Thymus (tissue), 14 donors: ENCODE measurements at places on chromosomes 11 and 22.

DNA sequence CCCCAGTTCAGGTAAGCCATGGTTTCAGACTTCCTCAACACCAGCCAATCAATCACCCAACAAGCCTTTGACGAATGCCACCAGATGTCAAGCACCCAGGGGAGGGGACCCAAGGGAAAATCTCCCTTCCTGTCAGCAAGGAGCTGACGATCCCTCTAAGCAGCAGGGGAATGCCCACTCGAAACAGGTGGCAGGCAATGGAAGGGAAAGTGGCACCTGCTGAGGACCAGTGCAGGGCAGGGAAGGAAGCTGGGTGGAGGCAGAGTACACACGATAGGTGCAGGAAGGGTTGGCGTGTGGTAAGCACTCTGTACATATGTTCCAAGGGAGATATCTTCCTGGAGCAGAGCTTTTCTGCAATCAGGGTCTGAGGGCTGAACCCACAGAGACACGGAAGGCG lies 11.7 kb upstream of the CREB3L1 start:
- no peak for DNase-seq

DNA sequence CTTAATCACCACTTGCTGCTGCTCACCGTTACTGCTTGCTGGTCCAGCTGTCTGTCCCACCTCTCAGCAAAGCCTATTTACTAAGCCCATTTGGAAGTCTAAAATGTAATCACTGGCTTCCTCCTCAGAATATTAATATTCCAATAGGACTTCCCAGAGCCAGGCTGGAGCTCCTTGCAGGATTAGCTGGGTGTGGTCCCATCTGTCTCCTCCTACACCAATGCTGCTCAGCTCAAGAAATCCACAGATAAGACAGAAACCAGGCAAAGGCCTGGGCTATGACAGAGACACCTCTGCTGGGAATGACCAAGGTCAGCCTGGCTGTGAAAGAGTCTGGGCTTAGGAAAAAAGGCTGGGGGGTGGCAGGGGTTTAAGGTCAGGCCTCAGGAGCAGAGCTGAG lies 317.8 kb downstream of the BUD13 start:
- DNase-seq: no peak

DNA sequence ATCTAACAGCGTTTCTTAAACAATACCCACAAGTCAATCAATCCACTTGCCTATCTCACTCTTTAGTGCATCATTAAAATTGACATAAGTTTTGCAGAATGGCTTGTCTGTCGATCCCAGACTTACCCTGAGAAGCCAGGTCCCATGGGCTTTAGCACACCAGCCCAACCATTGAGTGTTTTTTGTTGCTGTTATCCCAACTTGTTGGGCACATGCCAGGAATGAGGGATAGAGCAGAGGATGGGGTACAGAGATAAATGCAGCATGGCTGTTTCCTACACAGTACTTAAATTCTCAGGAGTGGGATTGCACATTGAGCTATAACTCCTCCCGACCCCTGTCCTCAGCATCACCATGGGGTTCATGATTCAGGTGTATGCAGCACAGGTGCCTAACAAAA lies 64.2 kb upstream of the RASSF10 start:
- no peak for DNase-seq

- DNase-seq: peak; percentile 32
Observed at GRCh38 chr22:48186146-48186790, 1423.8 kb downstream of the TBC1D22A start.

GRCh38 chr11:104547996-104548661 lies 350.1 kb downstream of the CASP12 start:
- DNase-seq: no peak

- DNase-seq: peak; percentile 32
Observed at GRCh38 chr22:42180349-42180842, 49.8 kb upstream of the CYP2D6 start.

- no peak for DNase-seq
Observed at GRCh38 chr11:36132940-36133339, 156.3 kb downstream of the COMMD9 start.

DNA sequence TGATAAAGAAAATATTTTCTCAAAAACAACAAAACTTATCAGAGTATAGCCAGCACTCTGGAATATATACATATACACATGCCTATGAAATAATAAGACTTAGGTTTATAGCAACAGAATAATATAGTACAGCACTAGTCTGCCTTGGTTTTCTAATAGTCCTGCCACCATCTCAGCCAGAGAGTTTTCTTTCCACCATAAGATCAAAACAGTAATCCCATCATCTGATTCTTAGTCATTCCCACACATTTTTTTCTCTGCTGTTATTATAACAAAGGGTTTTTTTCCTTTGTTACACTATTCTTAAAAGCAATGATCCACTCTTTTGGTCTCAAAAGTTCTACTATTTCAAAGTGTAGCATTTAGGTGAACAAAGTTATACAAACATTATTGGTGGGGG lies 15.1 kb downstream of the MTMR2 start:
- DNase-seq: no peak

DNA sequence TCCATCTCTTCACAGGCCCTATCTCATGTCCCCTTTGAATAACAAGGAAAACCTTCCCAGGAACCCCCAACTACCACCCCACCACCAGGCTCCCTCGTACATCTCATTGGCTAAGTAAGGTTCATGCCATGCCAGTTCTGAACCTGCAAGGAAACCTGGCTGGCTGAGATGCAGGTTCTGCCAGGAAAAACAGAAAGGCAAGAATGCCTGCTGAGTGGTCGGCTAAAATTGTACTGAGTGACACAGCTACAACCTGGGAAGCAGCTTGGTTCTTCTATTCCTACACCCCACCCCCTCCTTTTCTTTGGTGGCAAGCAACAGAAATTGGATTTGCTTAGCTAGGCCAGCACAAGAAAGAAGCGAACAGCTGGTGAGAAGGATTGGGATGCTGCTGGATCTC lies 36.1 kb upstream of the TSPAN18 start:
- no peak for DNase-seq

- no peak for DNase-seq
Observed at GRCh38 chr22:40472051-40472450, 101.7 kb downstream of the SGSM3 start.

DNA sequence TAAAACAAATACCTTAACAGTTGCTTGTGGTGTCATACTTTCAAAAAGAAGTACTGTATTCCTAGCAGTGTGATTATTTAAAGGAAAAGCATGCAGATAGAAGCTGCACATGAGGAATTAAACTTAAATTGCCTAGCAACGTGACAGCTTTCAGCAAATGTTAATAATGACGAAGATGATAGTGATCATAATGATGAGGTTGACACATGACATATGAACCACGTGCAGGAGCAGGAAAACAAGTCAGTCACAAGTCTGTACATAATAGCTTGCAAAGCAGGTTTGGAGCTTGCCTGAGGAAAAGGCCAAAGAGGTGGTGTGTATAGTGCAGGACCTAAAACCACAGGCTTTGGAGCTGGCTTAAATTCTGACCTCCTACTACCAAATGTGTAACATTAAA lies 30.6 kb upstream of the PIK3C2A start:
- DNase-seq: no peak

GRCh38 chr11:129828301-129828836 lies 12.7 kb downstream of the TMEM45B start:
- DNase-seq: no peak

DNA sequence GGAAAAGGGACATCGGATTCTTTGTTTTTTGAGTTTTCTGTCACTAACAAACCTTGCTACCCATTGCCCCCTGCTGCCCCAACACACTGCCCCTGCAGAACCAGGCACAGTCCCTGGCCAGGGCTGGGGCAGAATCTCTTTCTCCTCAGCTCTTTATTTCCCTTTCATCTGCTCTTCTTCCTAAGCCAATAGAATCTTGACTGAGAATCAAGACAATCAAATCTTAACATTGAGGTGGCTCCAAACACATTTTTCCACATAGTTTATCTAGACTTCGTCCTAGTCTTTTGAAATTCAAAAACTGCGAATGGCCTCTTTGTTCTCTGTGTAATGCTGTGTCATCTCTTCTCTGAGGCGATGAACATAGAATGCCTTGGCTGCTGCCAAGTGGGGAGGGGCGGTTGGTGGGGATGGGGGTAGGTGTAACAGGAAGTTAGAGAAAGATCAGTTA lies 16.1 kb upstream of the NTM start:
- DNase-seq: no peak

GRCh38 chr11:122209619-122210366 lies 93.8 kb upstream of the BLID start:
- DNase-seq: no peak

DNA sequence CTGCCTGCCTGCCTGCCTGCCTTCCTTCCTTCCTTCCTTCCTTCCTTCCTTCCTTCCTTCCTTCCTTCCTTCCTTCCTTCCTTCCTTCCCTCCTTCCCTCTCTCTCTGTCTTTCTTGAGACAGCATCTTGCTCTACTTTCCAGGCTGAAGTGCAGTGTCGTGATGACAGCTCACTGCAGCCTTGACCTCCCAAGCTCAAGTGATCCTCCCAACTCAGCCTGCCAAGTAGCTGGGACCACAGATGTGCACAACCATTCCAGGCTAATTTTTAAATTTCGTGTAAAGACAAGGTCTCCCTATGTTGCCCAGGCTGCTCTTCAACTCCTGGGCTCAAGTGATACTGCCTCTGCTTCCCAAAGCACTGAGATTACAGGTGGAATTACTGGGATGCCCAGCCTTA lies 328.2 kb upstream of the SORL1-AS1 start:
- no peak for DNase-seq

DNA sequence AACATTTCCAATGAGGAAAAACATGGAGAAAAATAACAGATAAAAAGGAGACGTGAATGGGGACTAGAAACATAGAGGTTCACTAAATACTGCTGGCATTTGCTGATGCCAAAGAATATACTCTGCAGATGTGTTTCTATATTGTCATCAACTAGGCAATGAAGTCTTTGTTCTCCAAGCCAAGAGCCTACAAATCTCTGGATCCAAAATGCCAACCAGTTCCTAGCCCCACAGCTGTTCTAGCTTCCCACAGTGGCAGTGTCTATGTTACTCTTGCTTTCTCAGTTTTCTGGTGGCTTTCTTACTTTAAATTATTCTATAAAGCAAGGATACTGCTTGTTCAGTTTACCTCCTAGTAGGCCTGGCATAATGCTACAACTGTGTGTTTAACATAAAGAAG lies 977.9 kb upstream of the CCDC90B start:
- no peak for DNase-seq

- DNase-seq: no peak
Observed at GRCh38 chr11:35076201-35077100, 62.5 kb upstream of the CD44 start.

GRCh38 chr11:47550288-47551047 lies 2.5 kb downstream of the CELF1 start:
- no peak for DNase-seq

- no peak for DNase-seq
Observed at GRCh38 chr22:45975164-45976161, 1.5 kb downstream of the WNT7B start.

- no peak for DNase-seq
Observed at GRCh38 chr11:71470946-71471345, 17.9 kb downstream of the NADSYN1 start.

GRCh38 chr22:47160141-47160541 lies 397.7 kb downstream of the TBC1D22A start:
- no peak for DNase-seq

- DNase-seq: no peak
Observed at GRCh38 chr11:36695571-36695970, 97.5 kb upstream of the RAG2 start.

DNA sequence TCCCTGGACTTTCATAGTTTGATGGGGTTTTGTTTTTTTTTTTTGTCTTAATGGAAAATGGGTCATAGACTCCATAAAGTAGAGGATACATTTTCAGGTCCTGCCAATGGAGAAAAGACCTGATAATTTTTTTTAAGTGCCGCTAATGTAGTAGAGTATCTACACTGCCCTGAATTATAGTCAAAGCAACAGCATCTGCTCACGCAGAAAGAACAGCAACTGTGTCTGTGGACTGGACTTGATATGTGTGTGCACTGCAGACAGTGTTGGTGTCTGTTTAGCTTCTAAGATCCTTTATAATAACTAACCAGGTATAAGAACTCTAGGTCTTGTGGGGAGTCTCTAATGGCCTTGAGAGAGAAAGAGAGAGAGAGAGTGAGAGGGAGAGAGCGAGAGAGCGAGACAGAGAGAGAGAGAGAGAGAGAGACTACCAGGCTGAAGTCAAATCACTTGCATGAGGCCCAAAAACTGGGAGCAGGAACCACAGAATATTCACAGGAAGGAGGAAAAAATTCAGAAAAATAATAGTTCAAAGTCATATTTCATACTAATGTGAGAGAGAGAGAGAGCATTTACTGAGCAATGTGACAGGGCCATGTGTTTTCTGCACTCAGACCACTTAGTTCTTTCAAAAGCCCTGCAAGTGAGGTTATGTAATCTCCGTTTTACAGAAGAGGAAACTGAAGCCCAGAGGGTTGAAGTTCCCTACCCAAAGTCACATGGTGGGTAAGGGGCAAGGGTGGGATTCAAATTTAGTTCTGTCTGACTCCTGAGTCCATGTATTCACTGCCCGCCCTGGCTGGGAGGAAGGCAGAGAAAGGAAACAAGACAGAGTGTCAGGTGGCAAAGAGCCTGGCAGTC lies 8.6 kb upstream of the MIAT start:
- peak; percentile 39 for DNase-seq

GRCh38 chr11:68934321-68934645 lies 30.6 kb downstream of the IGHMBP2 start:
- no peak for DNase-seq

DNA sequence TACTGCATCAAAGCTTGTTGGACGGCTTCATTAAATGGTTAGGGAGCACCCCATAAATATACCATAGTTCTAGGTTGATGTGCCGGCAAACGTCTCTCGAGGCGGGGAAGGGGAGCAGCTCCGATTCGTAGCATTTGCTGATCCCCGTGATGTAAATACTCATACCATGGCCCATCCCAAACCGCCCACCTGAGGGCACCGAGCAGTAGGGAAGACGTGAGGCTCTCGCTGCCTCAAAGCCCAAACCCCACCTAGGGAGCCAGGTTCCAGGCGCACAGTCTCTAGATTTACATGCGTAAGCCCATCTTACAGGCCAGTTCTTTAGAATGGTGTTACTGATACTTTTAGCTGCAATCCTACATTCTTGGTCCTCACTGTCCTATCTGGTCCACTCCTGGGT lies 124.0 kb downstream of the FEZ1 start:
- no peak for DNase-seq

- no peak for DNase-seq
Observed at GRCh38 chr11:88312628-88313027, 24.9 kb downstream of the CTSC start.

- DNase-seq: no peak
Observed at GRCh38 chr11:119919656-119920055, 190.7 kb upstream of the NECTIN1 start.

- no peak for DNase-seq
Observed at GRCh38 chr11:131914361-131914774, 544.0 kb downstream of the NTM start.

- DNase-seq: no peak
Observed at GRCh38 chr11:104127828-104128227, 36.1 kb downstream of the PDGFD start.

DNA sequence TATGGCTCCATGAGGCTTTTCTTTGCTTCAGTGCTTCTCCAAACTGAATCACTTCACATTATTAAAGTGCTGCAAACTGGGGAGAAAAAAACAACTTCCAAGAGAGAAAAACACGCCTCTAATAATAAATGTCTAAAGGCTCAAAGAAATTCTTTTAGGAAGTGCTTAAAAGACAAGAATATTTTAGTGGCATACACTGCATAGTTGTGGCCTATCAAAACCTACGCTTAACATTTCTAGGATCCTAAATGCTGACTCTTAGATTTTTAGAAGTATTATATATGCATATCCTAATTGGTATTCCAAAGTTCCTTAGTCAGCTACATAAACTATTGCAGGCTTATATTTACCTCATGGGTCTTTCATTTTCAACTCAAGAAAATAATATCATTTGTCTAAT lies 879.0 kb upstream of the CCDC90B start:
- no peak for DNase-seq
